ENCODE measurements at places on chromosomes 13 and 19.

DNA sequence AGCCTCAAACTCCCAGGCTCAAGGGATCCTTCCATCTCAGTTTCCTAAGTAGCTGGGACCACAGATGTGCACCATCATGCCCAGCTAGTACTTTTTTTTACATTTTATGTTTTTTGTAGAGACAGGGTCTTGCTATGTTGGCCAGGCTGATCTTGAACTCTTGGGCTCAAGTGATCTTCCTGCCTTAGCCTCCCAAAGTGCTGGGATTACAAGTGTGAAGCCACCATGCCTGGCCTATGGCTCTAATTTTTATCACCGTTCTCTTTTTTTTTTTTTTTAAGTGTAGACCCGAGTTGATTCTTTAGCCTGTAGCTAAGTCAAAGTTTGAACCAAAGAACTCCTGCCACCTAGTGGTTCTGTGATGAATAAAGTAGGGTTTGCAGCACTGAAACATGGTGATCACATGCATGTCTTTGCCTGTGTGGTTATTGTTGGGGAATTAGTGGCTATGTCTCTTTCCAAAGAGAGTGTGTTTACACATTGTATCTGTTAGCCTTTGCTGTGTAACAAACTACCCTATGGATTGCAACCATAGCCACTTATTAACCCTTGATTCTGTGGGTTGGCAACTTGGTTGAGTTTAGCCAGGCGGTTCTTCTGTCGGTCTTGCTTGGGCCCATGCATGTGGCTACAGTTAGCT lies 11.6 kb downstream of the NFILZ start:
- DNase-seq = peak; percentile 63

DNA sequence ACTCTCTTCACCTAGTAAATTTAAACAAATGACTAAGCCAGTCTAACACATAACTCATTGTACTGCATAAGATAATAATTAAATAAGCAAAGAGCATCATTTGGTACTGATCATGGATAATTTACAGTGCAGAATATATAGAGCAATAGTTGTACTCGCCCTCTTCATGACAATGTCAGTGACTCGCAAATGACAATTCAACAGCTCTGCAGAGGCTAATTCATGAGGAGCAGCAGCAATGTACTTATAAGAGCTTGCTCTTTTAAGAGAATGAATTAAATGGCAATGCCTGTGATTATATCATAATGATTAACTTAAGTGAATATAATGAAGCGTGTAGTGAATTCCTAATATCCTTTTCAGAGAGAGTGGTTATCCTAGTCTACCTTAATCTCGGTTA lies 284.5 kb upstream of the PCDH20 start:
- DNase-seq = no peak

- DNase-seq = no peak
Observed at GRCh38 chr19:810883-811489, 10.8 kb downstream of the PLPPR3 start.

DNA sequence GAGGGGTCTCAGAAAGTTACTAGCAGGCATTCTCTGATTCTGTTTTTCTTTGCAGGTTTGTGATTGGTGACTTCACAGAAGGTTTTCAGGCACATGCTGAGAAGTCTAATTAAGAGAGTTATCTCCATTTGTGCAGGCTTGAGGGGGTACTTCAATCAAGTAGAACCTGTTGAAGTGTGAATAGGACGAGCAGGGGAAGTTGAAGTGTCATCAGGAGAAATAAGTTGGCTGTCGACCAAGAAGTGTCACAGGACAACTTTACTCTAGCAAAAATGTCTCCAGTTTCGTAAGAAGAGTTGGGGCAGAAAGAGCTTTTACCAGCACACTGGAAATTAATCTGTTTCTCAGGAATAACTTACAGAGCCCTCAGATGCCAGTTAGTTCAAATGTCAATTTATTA lies 576.5 kb upstream of the SLITRK5 start:
- DNase-seq = no peak

DNA sequence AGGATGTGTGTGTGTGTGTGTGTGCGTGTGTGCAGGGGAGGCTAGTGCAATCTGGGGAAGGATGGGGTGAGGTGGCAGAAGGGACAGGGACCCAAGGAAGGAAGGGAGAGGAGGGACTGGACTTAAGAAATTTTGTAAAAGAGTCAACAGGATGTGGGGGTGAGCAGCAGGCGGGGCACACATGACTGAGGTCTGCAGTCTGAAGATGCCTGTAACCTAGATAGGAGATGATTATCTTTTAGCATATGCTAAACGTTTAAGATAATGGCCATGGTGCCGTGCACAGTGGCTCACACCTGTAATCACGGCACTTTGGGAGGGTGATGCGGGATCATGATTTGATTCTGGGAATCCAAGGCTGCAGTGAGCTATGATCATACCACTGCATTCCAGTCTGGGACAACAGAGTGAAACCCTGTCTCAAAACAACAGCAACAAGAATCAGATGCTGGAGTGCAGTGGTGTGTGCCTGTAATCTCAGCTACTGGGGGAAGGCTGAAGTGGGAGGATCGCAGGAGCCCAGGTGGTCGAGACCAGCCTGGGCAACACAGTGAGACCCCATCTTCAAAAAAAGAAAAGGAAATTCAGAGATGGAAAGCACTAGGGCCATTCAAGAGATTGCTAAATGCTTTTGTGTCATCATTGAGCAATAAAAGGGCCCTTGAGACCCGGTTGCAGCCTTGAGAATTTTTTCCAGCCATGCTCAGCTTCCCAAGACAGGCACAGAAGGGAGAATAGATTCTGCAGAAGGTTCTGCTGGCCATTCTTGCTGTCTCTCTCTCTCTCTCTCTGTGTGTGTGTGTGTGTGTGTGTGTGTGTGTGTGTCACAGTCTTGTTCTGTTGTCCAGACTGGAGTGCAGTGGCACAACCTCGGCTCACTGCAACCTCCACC lies 3.8 kb upstream of the ZNF414 start:
- DNase-seq = peak; percentile 91

DNA sequence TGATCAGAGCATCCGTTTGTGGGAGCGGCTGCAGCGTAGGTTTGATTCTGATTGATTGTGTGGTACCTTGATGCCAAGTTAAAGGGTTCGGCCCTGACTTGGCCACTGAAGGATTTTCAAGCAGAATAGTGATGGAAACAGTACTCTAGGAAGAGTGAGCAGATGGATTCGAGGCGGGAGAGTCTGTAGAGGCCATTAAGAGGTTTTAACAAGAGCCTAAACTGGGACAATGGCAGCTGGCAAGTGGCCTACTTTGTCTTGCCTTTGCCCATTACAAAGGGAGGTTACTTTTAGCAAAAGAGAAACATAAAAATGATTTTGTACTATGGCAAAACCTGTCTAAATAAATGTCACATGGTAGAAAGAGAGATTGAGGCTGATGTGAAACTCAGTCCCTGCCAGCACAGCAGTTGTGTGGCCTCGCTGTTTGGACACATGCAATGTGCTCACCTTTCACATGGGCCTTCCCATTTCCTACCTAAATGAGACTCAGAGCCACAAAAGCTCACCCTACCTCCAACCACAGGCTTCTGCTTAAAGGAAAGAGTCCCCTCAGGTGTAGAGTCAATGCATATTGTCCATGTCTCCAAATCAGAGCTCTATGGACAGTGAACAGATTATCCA lies 62.4 kb upstream of the RAP2A start:
- DNase-seq = no peak

GRCh38 chr13:49320975-49321374 lies 73.2 kb downstream of the CDADC1 start:
- DNase-seq = no peak

DNA sequence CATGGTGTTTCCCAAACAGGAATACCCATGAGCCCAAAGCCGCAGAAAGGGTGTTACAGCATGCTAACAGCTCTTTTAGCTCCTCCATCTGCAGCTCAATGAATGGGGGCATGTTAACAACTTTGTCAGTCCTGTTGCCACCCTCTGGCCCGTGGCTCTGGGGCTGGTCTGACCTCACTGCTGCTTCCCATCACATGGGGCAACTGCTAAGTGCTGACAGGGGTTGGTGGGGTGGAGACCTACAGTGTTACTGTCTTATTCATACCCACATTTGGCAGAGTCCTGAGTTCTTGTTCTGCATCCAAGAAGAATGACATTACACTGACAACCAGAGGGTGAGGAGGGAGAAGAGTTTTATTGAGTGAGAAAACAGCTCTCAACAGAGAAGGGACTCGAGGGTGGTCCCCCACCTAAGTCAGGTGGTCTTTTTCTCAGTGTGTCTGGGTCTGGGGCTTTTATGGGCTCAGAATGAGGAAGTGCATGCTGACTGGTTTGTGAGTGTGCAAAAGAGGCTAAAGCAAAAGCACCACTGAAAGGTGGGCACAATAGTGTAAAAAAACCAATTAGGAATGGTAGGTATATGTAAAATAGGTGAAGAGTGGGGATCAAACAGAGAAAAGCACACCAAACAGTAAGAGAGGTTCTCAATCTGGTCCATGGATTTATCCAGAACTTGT lies 1952.0 kb upstream of the PCDH20 start:
- no peak for DNase-seq

- DNase-seq = no peak
Observed at GRCh38 chr19:10567656-10568055, 1.1 kb downstream of the CDKN2D start.

DNA sequence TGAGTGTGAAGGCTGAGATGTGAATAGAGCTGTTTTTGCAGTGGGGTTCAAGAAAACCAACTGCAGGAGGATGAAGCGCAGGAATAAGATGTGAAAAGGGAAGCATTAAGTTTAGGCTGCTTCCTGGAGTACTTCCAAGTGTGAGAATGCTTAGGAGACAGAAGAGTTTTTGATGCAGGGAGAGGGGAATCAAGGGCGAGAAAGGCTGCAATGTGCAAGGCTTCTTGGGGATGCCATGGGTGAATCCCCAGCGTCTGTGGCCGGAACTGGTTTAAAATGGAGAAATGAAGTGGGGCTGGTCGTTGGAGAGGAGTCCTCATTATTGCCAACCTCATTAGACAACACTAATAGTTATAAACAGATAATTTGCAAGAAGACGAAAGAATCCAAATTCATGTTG lies 764.9 kb downstream of the LIG4 start:
- no peak for DNase-seq

GRCh38 chr19:9700229-9700981 lies 25.5 kb upstream of the ZNF562 start:
- no peak for DNase-seq

DNA sequence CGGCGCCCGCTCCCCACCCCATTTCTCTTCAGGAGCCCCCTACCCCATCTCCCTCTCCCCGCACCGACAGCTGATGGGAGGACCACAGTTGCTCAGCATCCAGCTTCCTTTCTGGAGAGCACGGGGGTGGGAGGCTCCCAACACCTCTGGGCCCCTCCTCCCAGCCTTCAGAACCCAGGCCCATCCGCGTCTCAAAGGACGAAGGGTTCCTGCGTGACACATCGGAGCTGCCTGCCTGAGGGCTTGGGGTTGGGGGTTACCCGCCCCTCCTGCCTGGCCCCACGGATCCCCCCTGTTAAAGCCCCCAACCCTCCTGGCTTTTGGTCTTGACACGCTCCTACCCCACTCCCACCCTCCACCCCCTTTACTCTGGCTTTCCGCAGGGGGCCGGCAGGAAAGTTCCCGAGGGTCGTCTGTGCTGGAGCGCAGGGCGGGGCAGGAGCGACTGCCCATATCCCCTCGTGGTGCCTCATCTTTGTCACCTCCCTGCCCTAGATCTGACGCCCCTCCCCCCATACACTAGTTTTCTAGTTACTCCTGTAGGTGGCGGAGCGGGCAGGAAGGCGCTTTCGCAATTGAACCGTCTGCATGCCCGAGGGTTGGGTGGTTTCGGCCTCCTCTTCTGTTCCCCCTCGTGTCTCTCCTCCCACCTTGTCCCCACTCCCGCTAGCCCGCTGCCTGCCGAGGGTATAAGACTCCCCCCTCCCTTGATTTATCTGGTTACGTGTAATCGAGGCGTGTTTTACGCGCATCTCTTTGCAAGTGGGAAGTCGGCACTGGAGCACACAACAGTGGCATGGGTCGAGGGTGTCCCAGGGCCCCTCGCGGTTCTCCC lies 924 bp downstream of the TRAPPC5 start:
- DNase-seq = peak; percentile 92

DNA sequence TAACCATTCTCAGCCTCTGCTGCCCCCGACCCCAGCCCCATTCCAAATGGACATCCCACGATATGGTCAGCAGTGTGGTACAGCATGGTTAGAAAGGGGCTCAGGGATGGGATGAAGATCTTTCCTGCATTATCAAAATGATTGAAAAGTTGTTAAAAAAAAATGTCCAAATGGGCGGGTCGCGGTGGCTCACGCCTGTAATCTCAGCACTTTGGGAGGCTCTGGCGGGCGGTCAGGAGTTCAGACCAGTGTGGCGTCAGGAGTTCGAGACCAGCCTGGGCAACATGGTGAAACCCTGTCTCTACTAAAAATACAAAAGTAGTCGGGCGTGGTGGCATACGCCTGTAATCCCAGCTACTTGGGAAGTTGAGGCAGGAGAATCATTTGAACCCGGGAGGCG lies 54.3 kb upstream of the ZNF254 start:
- DNase-seq = no peak

- DNase-seq = no peak
Observed at GRCh38 chr13:39016787-39017186, 21.1 kb downstream of the PROSER1 start.

GRCh38 chr13:87884884-87885283 lies 213.7 kb downstream of the SLITRK5 start:
- no peak for DNase-seq

GRCh38 chr13:21738630-21739029 lies 67.8 kb downstream of the FGF9 start:
- DNase-seq = no peak

DNA sequence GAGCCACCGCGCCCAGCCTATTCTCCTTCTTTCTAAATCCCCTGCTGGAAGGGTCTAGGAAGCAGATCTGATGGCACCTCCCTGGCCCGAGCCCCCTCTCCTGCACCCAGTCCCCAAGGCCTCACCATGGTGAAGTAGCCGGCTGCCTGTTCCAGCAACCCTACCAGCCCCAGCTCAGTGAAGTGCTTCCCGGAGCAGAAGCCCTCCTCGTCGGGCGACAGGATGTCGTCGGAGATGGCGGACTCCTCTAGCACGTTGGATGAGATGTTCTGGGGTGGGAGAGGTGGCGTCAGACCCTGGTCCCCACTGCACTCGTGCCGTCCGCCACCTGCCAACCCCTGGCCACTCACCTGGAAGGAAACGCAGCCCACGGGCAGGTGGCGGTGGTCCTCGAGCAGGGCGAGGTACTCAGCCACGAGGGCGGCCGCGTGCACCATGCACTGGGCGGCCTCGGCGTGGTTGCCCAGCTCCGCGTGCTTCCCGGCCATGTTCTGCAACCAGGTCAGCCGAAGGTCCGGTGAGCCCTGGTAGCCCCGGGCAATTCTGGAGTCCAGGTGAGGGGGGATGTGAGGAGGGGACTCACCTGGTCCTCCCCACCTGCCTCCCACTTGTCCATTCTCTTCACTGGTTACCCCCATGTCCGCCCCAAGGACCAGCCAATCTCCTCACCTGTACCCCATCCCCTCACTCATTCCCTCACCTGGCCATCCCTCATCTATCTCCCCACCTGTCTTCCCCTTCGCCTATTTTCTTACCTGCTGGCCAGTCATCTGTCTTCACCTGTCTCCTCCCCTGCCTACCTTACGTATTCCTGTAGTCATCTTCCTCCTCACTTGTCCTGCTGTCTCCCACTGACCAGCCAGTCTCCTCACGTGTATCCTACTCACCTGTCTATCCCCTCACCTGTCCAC lies 11.5 kb upstream of the KANK2 start:
- DNase-seq = no peak

GRCh38 chr13:87130423-87130822 lies 540.7 kb upstream of the SLITRK5 start:
- no peak for DNase-seq

GRCh38 chr19:6599866-6600454 lies 9.0 kb upstream of the CD70 start:
- no peak for DNase-seq

All from inflammatory macrophage (primary cell).